Pulmonary artery endothelial cell (primary cell): ENCODE measurements at places on chromosomes 16 and 17. TPM values are rescaled to one million over a fixed set of nuclear protein-coding genes. Genes with fewer than 3 reads are reported as not detected.

DNA sequence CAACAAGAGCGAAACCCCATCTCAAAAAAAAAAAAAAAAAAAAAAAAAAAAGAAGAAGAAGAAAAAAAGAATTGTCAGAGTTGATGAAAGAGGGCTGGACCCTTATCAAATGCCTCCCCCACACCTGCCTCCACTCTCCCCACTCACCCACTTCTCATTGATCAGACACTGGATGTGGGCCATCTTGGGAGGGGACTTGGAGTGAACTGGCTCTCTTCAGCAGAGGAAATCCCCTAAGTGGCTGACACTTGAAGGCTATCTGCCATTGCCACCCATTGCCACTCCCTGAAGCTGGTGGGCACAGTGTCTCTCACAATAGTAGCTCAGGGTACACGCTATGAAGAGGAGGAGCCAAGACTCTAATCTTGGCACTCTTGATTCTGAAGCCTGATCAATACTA, 1.6 kb downstream of the ITGA2B start:
- DNase-seq = no peak

The PRDM7 gene
- total RNA-seq = not detected in 2 replicates

The ENO3 gene
- total RNA-seq = 1.3 and 1.6 TPM in 2 replicates

- no peak for DNase-seq
These were observed at the start of gene RPH3AL for GRCh38 chr17:352421-353212. RPH3AL (minus strand) TSS chr17:352807; CDS start chr17:327543, 25,264 bp downstream.

DNA sequence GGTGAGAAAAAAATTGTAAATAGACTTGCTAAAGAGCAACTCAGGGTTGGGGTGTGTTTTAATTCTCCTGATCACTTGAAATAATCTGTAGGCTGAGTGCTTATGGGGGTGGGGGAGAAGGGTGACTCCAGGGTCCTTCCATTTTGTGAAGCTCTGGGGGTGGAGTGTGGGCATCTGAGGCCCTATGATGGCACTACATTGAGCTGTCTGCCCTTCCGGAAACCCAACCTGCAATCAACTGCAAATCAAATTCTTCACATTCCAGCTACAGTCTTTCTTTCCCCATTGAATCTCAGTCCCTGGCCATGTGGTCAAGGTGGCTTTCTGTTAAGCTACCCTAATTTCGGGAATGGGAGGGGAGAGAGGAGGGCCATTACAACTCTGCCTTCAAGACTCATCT, 6.0 kb upstream of the CDC6 start:
- no peak for DNase-seq

DNA sequence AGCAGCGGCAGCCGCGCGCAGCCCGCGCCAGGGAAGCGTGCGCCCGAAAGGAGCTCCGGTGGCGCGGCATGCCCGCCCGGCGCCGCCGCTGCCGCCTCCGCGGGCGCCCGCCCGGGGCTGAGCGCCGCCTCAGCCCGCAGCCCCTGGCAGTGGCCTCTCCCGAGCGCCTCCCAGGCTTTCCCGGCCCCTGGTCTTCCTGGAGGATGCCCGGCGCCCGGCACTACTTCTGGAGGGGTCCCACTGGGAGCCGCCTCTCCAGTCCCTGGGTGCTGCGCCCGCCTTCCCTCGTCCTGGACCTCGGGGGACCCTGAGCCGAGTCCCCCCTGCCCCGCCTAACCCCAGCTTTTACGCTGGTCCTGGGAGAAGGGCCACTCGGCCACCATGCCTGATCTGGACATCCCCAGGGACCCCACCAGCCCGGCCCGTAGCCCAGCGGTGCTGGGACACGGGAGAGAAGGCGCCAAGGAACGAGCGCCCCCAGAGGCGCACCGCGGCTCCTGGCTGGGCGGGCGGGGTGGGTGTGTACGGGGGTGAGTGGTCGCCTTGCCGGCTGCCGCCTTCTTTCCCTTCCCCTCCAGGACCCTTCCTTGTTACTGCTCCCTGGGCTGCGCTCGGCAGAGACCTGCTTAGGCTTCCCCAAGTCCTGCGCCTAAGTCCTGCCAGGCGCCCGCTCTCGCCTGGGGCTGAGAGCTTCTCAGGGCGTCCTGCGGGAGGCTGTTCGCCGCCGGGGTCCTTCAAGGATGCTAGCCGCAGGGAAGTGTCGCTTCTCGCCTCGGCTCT, 704 bp downstream of the ASIC2 start:
- no peak for DNase-seq

GRCh38 chr17:10380631-10381408, 8.0 kb upstream of the MYH13 start:
- no peak for DNase-seq

DNA sequence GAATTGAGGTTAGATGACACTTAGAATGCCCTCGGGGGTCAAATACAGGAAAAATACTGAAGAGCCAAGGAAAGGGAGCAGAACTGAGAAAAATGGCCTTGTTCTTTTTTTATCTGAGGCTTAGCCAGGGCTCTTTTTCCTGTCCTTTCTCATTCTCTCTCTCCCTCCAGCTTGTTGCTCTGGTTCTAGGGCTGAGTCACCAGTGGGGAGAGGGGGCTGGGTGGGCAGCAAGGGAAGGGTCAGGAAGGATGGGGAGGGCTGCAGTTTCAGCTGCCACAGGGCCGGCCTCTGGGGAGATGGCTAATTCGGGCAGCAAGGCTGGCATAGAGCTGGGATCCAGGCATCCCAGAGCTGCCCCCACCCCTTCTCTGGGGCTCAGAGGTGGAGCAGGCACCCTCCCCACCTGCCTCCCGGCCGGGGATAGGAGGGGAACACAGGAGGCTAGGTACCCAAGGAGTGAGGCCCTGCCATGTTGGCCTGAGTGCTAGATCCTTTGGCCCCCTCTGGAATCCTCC, 3.9 kb downstream of the ITGA3 start:
- DNase-seq = no peak

- DNase-seq = no peak
These were observed 11.3 kb upstream of the GSE1 start for GRCh38 chr16:85601730-85602401.

The DPH1 gene
- 13.2 and 18.4 TPM in 2 replicates for total RNA-seq

The RASD1 gene
- total RNA-seq = 9.2 and 14.7 TPM in 2 replicates

The PTGES3L gene
- total RNA-seq = 0.26 TPM in 1 of 2 replicates, not detected in the other

The RAMP2 gene
- 2.1 and 5.4 TPM in 2 replicates for total RNA-seq

DNA sequence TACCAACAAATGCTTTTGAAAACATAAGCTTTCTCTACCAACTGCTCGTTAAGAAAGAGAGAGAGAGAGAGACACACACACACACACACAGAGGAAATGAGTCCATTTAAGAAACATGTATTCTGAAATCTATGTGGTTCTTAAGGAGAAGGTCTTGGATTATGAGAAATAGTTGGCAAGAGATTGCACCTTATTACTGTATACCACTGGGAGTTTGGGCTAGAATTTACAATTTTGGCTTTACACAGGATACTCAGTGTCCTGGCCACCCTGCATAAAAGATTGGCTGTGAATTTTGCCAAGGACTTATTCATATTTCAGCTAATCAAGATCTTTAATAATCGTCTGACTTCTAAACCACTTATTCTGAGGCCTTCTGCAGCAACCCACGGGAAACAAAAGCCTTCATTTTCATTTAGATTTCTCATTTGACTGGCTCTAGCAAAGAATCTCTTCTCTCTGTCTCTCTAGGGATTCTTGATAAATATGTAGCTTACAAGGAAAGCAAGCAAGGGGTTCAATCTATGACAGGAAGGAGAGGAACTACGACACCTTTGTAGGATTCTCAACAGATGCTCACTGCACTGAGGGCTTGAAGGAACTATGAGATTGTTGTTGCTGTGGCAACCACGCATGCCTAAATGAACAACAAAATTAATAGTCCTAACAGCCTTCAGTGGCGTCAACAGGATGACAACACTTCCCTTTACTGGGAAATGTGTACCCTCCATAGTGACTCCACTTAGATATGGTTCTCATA, 75.3 kb upstream of the GNAO1 start:
- DNase-seq = no peak

GRCh38 chr17:83183145-83183948, 103.9 kb downstream of the METRNL start:
- no peak for DNase-seq

GRCh38 chr16:65113441-65113840, 8.4 kb downstream of the CDH11 start:
- no peak for DNase-seq

DNA sequence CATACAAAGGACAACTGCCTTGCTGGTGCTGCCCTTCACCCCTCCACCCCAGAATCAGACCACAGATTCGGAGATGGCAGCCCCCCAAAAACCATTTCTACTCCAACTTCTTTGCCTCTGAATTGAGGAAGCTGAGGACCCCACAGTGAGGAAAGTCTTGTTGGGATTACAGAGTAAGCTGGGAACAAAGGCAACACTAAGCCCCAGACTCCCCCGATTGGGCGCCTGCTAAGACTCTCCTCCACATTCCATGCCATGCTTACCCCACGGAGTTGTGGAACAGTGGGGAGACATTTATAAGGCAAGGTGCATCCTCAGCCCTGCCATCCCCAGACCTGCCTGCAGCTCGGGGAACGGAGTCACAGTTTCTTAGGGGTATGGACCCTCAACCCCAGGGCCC, 1.9 kb downstream of the GIT1 start:
- no peak for DNase-seq

DNA sequence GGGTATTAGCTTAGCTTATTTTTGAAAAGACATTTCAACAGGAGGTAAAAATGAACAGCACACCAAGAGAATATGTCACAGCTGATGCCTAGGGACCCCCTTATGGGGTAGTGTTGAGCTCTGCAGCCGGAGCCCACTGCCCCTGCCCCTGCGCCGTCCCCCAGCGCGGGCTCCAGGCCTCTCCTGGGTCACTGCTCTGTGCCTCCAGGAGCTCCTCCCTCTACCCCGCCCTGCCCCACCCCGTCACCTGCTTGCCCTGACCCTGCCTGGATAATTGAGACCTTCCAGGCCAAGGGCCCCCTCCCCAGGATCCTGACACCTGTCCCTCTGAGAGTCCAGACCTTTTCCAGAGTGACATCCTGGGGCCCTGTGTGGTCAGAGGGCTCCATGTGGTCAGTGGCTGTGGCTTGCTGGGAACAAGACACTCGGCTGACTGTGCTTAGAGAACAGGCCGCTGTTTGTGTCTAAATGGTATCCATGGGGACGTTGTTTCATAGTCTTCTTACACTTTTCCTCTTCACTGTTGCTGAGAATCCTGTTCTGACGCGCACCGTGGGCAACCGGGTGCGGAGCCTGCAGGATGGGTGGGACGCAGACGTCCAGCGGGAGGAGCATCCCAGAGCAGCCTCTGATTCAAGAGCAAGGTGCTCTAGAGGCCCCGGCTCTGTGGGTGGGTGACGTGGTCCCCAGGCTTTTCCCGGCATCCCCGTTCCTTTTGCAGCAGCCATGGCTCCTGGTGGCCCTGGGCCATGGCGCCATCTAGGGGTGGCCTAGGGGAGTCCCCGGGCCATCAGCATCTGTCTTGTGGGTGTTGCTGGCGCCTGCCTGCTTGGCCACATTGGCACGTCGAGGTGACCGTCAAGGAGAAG, 20.0 kb upstream of the WFIKKN1 start:
- DNase-seq = no peak
